ENCODE measurements at places on chromosomes 4 and X.

GRCh38 chrX:130826249-130826648, 76.8 kb downstream of the ENOX2 start:
- no peak for DNase-seq

DNA sequence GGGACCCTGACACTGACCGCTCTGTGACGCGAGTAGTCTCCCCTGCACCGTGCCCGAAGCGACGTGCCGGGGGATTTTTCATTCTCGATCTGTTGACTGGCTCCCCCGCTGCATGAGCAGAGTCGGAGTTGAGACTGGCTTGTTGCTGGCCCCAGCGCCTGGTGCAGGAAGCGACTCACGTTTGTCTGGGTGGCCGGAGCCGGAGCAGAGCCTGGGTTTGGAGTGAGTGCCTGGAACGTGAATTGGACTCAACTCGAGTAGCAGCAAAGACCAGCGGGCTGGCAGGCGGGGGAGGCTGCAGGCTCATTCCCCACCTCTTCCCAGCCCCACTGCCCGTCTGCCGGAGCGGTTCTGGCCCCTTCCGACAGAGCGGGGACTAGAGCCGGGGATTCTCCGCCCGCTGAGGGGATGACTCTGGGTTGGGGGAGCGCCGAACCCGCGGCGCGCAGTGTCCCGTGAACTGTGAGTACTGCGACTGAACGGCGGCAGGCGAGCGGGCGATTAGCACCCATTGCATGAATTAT, 554 bp downstream of the PCDH7 start:
- no peak for DNase-seq

- no peak for DNase-seq
Observed at GRCh38 chr4:4984186-4984585, 35.1 kb downstream of the CYTL1 start.

- DNase-seq, result no peak
Observed at GRCh38 chr4:147560625-147561024, 56.6 kb upstream of the TMEM184C start.

DNA sequence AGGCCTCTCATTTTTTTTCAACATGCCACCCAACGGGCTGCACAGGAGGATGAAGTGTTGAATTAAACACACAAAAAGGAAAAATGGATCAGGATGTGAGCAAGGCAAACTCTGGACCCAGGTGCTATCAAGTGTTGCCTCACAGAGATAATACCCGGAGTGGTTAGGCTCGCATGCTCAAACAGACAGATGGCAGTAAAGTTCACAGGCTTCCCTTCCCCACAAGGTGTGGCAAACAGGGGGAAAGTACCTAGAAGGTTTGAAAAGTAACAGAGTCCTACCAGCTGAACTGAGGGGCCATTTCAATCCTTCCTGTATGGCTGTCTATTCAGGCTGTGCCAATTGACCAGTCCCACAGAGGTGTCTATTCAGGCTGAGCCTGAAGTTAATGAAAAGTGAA, 123.9 kb upstream of the GC start:
- DNase-seq, result no peak

DNA sequence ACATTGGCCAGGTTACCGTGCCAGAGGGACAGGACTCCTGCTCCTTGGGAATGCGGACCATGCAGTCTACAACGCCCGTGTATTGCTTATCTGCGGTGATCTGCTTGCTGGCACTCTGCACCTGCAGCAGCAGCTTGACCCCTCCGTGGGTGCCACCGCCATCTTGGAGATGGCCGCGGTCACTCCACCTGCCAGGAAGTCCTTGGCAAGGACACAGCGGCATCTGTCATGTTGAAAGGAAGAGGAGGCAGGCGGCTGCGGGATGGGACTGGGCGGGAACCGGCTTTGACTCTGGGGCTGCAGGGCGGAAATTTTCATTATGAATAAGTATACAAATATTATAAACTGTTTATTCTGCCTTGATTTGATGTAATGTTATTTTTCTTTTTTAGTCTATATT, 63.4 kb downstream of the F11 start:
- DNase-seq, result no peak

- no peak for DNase-seq
Observed at GRCh38 chr4:73832651-73833237, 3.7 kb upstream of the CXCL6 start.

DNA sequence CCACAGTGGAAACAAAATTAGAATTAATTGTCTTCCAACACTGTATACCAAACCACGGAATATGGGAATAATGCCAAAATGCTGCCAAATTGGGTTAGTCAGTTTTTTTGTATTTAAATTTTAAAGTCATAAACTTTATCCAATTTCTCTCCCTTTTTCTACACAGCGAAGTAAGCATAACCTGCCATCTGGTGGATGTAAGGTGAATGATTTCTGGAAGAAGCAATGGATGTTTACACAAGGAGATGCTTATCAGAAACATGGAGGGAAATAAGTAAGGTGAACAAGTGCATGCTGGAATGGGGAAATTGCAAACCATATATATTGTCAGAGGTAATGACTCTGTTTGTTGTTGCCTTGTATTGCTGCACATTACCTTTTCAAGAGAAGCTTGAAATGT, 691.9 kb downstream of the TECRL start:
- DNase-seq, result no peak

GRCh38 chr4:169015186-169015623, 5.2 kb upstream of the CBR4 start:
- no peak for DNase-seq

DNA sequence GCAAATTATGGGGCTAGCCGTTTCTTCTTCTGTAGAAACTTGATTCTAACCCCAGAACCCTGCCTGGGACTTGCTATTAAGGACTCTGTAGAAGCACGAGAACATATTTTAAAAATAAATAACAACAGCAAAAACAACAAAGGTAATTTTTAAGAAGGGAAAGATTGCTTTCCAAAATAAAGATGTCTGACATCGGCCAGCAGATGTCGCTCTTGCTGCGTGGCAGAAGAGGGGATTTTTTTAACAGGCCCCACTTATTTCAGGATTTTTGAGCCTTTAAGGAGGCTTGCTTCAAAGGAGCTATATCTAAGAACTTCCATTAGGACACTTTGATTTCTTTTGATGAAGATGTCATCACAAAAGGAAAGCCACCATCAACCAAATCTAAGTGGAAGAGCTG, 62.8 kb upstream of the EGFL6 start:
- peak; percentile 51 for DNase-seq

DNA sequence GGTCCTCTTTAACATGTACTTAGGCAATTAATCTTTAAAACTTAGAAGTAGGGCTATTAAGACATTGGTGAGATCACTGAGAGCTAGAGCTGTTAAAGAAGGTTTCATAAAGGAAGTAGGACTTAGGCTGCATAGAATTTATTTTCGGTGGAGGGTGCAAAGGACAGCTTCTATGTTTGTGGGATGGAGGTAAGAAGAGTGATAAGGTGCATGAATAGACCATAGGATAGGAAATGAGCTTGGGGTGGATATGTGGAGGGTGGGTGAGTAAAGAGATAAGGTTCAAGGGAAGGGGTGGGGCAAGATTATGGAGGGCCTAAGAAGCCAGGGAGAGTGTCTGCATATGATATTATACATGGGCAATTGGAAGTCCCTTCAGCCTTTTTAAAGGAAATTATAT, 15.9 kb downstream of the RTL9 start:
- DNase-seq, result no peak

- DNase-seq, result no peak
Observed at GRCh38 chr4:155707251-155707650, 40.6 kb downstream of the GUCY1A1 start.
